GM20000 (cell line): ENCODE measurements at places on chromosomes 12 and 14.

DNA sequence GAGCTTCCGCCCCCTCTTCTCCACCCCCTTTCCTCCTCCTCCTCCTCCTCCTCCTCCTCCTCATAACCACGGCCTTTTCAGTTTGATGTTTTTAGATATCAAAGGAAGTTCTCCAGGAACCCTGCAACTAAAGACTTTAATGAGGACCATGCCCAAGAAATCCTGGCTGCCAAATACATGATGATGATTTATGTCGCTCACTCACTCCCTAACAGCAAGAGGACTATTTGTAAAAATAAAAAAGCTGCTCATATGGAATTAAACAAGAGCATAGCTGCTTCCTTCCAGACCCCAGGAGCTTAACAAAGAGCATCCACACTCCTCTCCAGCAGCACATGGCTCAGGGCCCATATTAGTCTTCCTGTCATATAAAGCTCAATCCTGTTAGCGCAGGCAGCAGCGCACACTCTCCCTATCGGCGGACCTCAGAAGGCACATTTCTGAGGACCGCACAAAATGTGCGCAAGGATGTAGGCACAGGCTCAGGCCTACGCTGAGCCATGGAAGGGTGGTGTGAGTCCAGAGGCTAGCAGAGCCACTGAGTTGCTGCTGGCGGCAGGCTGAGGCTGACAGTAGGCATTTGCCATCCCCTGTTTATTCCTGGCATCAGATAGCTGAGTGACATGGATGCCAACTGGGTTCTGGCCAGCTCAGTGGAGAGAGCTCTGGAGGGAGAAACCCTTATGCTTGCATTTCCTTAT is 232.8 kb downstream of the MSRB3 start:
- no peak for DNase-seq

- no peak for DNase-seq
These were observed 52.1 kb downstream of the STON2 start for GRCh38 chr14:81348061-81348460.

DNA sequence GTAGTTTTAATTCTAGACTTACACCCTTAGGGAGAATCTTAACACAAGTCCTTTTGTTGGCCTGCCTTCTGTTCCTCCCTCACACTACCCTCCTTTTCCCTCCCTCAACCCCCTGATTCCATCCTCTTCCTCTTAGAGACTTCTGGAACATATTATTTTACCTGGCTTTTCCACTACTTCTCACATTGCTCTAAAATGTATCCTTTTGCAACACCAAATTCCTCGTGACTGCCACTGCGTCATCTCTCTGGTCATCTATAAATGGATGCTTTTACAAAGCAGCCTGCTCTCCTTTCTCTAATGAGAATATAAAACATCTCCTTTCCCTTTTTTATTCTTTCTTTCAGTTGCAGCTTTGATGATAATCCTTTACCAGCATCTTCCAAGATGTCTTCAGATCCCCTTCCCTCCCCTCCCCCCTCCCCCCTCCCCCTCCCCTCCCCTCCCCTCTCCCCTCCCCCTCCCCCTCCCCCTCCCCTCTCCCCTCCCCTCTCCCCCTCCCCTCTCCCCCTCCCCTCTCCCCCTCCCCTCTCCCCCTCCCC is 93.6 kb downstream of the DIP2B start:
- DNase-seq: peak; percentile 46

DNA sequence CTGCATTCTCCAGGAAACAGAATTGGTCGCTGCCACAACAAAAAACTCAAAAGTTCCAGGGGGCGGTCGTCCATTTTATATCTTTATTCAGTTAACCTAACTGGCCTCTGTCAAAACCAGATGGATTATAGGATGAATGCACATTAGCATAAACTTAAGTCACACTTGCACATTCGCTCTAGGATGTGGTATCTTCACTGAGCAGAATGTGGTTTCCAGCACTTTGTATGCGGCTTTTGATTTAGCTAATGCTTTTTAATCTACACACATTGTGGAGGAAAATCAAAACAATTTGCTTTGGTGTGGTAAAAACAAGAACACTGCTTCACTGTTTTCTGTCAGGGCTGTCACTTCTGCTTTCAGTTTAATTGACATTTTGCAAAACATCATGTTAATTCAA is 4.5 kb downstream of the TAS2R50 start:
- peak; percentile 4 for DNase-seq

DNA sequence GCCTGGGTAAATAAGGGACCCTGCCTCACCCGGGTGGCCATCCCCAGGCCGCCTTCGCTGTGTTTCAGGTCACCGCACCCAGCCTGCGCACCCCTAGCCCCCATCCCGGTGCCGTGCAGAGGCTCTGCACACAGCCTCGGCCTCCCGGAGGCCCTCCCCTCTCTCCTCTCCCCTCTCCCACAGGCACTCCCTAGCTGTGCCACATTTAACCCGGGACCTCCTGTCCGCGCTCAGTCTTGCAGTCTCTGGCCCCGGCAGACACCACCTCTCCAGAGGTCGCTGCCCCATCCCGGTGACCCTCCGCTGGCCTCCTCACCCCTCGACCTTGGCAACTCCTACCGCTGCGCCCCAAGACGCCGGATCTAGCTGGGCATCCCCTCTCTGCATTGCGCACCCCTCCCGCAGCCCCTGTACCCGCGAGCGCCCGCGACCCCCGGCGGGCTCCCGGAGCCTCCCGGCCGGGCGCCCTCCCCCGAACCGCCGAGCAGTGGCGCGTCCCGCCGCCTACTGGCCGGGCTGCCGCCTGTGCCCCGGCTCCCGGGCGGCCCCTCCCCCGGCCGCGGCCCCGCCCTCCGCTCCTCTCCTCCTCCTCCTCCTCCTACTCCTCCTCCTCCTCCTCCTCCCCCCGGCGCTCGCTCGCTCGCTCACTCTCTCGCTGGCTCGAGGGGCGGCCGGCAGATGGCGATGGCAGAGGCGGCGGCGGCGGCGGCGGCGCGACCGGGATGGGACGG is 120.7 kb downstream of the AACS start:
- DNase-seq: peak; percentile 81

- no peak for DNase-seq
These were observed 56.9 kb upstream of the DHRS4 start for GRCh38 chr14:23896609-23897153.

- peak; percentile 46 for DNase-seq
These were observed 46.2 kb upstream of the MED13L start for GRCh38 chr12:116323406-116324386.

GRCh38 chr12:84638811-84639368 is 273.7 kb downstream of the SLC6A15 start:
- DNase-seq: no peak

DNA sequence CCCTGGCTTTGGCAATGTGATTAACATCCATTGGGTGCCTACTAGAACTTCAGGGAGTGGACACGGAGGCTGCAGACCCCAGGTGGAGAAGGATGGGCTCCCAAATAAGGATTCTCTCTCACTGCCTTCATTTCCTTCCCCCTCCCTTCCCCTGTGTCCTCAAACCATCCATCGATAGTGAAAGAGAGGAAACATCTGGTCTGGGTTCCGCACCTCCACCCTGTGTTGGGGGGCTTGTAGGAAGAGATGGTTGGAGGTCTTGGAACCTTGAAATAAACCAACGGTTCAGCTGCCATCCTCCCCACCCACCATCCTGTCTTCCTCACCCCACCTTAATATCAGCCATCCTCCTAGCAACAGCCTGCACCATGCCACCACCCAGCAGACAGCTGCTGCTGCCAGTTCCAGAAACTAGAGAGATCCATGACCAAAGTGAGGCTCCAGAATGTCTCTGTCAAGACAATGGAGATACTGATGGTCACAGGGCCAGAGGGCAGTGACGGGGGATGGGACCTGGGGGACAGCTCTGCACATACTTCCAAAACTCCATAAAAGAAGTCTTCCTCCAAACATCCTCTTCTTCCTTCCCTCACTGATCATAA is 153.1 kb upstream of the CCND2 start:
- DNase-seq: no peak

- DNase-seq: no peak
These were observed 58.3 kb downstream of the STON2 start for GRCh38 chr14:81341781-81342180.

- DNase-seq: no peak
These were observed 20.4 kb downstream of the DLK1 start for GRCh38 chr14:100747021-100747586.

DNA sequence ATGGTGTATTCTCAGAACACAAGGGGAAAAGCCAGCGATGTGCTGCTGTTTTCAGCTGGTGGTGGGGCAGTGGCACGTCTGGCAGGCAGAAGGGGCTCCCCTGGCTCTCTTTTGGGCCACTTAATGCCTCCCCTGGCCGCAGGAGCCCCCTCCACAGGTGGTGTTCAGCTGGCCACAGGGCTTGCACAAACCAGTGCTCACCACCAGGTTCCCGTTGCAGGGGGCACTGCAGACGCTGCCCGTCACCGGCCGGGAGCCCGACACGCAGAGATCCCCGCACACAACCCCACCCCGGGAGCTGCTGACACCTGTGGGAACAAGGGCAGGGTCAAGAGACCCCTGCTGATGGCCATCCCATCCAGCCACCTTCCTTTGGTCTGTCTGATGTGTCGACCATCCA is 6.7 kb downstream of the KRT83 start:
- no peak for DNase-seq

DNA sequence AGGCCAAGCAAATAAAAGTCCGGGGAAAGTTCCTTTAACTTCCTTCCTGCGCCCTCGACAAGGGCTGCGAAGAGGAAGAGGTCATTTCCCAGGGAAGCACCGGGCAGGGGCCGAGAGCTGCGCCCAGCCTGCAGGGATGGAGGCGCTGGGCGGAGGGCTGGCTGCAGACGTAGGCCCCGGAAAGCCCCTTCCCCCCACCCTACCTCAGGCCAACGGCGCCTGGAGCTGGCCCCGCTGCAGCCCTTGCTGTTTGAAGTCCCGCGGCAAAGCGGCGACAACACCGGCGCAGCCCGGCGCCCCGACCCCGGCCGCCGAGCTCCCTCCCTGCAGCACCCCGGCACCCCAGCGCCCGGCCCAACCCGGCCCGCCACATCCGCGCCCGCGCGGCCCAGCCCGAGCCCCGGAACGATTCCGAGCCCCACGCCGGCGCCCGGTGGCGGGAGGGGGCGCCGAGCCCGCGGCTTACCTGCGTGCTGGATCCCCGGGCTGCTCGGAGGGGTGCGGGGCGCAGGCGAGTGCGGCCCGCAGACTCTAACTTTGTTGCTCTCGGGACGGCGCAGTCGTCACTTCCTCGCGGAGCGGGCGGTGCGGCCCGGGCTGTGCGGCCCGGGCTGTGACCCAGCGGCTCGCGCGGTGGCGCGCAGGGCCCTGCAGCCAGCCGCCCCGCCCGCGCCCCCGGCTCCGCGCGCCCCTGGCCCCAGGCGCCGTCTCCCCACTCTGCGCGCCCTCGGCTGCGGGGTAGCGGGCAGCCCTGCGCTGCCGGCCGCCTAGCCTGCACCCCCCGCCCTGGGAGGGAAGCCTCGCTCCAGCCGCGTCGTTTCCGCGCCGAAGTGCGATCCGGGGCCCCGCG is 64.8 kb upstream of the PTGR2 start:
- peak; percentile 78 for DNase-seq

DNA sequence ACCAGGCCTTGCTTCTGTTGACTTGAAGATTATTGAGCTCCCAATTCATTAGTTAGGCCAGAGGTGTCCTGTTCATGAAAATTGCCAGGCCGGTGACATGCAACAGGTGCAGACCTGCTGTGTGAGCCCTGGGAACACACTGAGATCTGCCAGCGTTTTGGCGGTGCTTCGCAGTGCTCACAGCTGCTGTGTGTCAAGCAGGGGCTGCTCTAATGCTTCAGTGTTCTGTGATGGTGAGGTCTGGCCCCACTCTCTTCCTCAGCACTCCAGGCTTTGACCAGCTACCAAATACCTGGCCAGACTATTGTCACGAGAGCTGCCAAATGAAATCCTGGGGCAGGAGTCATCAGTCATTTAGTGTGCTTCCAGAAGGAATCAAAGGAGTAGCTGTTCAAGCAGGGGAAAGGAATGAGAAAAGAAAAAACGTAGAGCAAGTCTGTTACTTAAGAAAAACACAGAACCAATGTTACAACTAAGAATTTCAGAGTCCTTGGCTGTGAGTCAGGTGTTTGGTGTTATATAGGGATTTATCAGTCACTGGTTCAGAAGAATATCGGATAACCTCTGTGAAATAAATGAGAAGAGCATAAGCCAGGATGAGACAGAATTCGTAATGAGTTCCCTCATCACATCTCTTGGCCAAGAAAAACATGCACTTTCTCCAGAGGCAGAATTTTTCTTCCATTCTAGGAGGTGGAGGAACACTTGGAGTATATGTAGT is 150.8 kb downstream of the FBXL14 start:
- DNase-seq: no peak

DNA sequence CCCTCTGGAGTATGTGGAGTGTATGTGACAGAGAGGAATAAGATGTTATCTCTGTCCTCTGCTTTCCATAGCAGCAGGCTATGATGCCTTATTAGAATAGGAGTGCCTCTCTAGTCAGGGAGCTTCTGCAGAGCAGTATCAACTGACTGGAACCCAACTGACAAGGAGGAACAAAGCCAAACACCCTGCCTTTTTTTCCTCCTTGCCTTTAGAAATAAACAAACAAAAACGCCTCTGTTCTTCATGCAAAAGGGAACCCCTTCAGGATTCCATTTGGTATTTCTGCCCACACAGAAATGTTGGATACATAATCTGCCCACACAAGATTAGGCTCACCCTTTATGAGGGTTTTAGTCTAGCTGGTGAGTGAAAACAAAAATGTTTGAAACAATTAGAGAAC is 50.3 kb downstream of the VRK1 start:
- DNase-seq: no peak

- no peak for DNase-seq
These were observed 126.1 kb upstream of the EEA1 start for GRCh38 chr12:93055221-93055620.

DNA sequence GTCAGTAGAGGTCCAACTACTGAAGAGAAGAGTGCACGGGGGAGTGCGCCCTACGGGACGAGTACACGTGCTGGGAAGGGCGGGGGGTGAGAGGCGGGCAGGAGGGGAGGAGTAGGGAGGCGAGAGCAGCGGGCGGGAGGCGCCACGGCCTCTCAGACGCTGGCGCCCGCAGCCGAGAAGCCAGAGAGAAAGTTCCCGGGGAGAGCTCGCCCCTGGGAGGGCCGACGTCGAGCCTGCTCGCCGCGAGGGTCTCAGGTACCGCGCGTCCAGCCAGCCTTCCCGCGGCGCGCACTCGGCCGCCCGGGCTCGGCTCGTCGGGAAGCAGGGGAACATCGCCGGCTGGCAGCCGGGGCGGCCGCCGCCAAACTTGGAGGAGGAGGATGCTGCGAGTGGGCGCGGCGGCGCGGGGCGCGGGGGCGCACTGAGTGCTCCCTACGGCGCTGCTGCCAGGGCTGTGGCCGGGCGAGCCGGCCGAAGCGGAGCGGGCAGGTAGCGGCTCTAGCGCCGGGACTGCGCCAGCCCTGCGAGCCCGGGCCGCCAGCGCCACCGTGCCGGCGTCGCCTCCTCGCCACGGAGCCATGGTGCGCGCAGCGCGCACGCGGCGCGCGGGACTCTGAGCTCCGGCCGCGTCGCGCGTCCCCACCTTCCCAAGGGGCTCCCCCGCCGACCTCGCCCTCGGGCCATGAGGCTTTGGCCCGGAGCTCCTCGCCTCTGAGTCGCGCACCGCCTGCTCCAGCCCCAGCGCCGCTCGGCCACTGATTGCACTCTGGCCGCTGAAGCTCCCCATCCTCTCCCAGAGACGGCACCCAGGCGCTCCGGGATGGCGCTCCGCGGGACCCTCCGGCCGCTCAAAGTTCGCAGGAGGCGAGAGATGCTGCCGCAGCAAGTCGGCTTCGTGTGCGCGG is at the start of gene SLC24A4:
TSS of gene SLC24A4 (plus strand) at position 155 of the 905 bp plus-strand sequence. CDS start at position 821, 666 bp downstream.
- peak; percentile 60 for DNase-seq

- DNase-seq: no peak
These were observed 134.0 kb upstream of the CPSF6 start for GRCh38 chr12:69105101-69105962.

GRCh38 chr12:111074965-111075364 is 154.6 kb upstream of the MYL2 start:
- no peak for DNase-seq

GRCh38 chr12:51817027-51817953 is 31.2 kb downstream of the FIGNL2 start:
- DNase-seq: no peak

- peak; percentile 67 for DNase-seq
These were observed 31.7 kb downstream of the RASAL1 start for GRCh38 chr12:113103756-113104450.
